ENCODE measurements at places on chromosomes 16 and 17.

GRCh38 chr17:80830020-80830780 lies 161.4 kb upstream of the CHMP6 start:
- H3K27ac ChIP-seq = no peak overlapping the region
- no peak for DNase-seq
- no peaks in the 10 kb centered on the region for H3K27me3 ChIP-seq
- no peaks in the 10 kb centered on the region for H3K36me3 ChIP-seq
- peaks cover 23% of the 10 kb centered on the region for H3K4me1 ChIP-seq
- H3K4me3 ChIP-seq = no peak overlapping the region

DNA sequence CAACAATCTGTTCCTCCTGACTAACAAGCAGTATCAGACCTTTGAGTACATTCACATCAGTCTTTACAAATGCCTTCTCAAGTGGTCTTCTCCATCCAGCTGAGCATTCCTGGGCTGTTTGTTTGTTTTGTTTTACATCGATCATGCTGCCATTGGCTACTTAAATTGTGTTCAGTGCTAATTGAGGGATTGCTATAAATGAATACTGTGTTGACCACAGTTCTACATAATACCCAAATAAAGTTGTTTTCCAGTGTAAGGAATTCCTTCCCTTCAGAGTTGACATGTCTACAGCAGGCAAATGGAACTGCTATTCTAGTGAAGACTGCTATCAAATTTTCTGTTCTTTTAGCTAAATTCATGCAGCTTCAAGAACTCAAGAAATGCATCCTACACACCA lies 3.2 kb downstream of the CDH8 start:
- DNase-seq = no peak
- no peak overlapping the region for H3K27ac ChIP-seq
- H3K27me3 ChIP-seq = no peaks in the 10 kb centered on the region
- H3K4me1 ChIP-seq = no peaks in the 10 kb centered on the region

DNA sequence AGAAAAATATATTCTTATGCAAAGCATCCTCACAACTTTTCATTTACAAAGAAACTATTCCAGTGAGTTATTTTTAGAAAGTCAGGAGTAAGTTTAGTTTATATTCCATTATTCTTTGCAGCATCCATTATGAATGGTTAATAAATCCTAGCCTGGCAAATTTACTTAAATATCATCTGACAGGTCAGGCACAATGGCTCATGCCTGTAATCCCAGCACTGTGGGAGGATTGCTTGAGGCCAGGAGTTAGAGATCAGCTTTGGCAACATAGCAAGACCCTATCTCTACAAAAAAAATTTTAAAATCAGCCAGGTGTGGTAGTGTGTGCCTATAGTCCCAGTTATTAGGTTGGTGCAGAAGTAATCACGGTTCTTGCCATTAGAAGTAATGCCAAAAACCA lies 12.9 kb downstream of the ESRP2 start:
- H3K27me3 ChIP-seq = no peaks in the 10 kb centered on the region
- no peak for DNase-seq
- H3K4me3 ChIP-seq = no peak overlapping the region
- H3K36me3 ChIP-seq = no peaks in the 10 kb centered on the region

DNA sequence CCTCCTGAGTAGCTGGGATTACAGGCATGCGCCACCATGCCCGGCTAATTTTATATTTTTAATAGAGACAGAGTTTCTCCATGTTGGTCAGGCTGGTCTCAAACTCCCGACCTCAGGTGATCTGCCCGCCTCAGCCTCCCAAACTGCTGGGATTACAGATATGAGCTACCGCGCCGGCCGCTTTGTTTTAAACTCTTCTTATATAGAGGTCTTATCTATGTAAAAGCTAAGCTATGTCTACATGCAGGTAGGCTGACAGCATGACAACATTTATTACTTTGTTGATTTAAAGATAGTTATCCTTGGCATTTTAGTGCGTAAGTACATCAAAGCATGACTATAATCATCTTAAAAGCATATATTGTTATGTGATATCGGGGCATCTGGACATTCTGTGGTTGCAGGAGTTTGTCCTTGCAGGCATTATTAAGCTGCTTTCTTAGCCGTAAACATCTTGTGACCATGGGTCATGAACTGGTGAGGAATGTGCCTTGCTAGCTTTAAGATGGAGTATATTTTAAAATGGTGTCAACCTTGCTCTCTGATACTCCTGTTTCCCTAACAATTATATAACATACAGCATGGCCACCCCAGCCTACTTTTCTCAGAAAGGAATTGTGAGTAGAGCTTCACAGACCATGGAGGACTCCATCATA lies 45.8 kb upstream of the TAOK1 start:
- no peaks in the 10 kb centered on the region for H3K36me3 ChIP-seq
- peaks cover 3% of the 10 kb centered on the region for H3K4me1 ChIP-seq
- no peak overlapping the region for H3K27ac ChIP-seq
- DNase-seq = no peak
- peaks cover 5% of the 10 kb centered on the region for H3K27me3 ChIP-seq

GRCh38 chr17:81402530-81402941 lies 7.3 kb downstream of the BAHCC1 start:
- peak overlapping the region; percentile 16 for H3K4me3 ChIP-seq
- no peaks in the 10 kb centered on the region for H3K36me3 ChIP-seq
- peak overlapping the region; percentile 100 for H3K27ac ChIP-seq

GRCh38 chr17:44578947-44579346 lies 21.7 kb downstream of the FZD2 start:
- no peak for DNase-seq
- H3K27me3 ChIP-seq = no peaks in the 10 kb centered on the region
- H3K4me1 ChIP-seq = peaks cover 8% of the 10 kb centered on the region
- H3K27ac ChIP-seq = no peak overlapping the region
- no peaks in the 10 kb centered on the region for H3K36me3 ChIP-seq

- H3K27me3 ChIP-seq = no peaks in the 10 kb centered on the region
- H3K4me1 ChIP-seq = peaks cover 16% of the 10 kb centered on the region
- no peak overlapping the region for H3K4me3 ChIP-seq
- H3K36me3 ChIP-seq = no peaks in the 10 kb centered on the region
- H3K27ac ChIP-seq = no peak overlapping the region
Observed at GRCh38 chr17:27376637-27377547, 79.4 kb upstream of the KSR1 start.

DNA sequence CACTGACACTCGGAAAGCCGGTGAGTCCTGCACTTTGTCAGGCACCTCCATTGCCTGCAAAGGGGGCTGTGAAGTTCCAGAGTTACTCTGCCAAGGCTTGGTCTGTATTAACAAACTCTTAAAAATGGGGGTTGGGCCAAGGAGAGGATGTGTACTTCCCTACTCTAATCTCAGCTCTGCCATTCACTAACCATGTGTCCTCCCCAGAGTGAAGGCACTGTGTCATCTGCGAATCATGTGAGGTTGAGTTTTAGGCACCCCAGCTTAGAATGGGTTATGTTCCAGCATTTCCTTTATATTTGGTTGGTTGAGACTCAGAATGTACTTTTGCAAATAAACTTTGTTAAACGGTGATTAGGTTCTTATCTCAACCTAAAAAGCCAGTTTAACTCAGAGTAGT lies 24.9 kb downstream of the ERCC4 start:
- no peaks in the 10 kb centered on the region for H3K36me3 ChIP-seq
- H3K4me1 ChIP-seq = no peaks in the 10 kb centered on the region
- DNase-seq = no peak

DNA sequence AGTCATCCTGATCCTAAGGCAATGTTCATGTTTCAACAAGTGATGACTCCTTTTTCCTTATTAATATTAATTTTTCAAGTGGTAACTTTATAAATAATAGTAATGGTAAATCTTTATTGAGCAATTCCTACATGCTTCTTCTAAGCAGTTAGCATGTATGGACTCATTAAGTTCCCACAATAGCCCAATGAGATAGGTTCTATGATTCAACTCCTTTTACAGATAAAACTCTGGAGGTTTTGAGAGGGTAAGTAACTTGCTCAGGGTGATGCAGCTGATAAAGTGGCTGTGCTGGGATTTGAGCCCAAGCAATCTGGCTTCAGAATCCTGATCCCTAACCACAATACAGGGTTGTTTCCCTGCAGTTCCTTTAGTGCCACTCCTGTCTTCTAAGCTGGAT lies 25.3 kb downstream of the SLC47A1 start:
- DNase-seq = no peak
- no peak overlapping the region for H3K27ac ChIP-seq
- H3K36me3 ChIP-seq = no peaks in the 10 kb centered on the region

GRCh38 chr17:75557852-75558665 lies 29.5 kb upstream of the MYO15B start:
- H3K4me1 ChIP-seq = peaks cover 72% of the 10 kb centered on the region
- no peaks in the 10 kb centered on the region for H3K27me3 ChIP-seq
- H3K36me3 ChIP-seq = no peaks in the 10 kb centered on the region
- H3K4me3 ChIP-seq = no peak overlapping the region
- DNase-seq = no peak

GRCh38 chr16:2990891-2991290 lies 10.6 kb upstream of the PKMYT1 start:
- no peak overlapping the region for H3K4me3 ChIP-seq
- H3K36me3 ChIP-seq = no peaks in the 10 kb centered on the region
- no peak overlapping the region for H3K27ac ChIP-seq

DNA sequence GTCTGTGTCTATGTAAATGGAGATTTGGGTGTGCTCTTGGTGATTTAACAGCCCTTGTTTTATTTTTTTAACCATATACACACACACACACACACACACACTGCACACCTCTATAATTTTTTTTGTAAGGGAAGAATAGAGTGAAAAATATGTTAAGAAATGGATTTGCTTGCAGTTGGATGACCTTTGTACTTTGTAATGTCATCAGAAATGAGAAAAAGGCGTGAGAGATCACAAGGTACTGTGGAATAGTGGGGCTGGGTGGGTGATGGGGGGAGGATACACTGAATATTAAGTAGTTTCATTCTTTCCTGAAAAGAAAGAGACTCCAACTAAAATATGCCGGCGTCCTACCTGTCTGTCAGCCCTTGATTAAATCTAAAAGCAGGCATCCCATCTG lies 38.7 kb downstream of the SALL1 start:
- H3K4me3 ChIP-seq = no peak overlapping the region
- H3K36me3 ChIP-seq = no peaks in the 10 kb centered on the region
- no peaks in the 10 kb centered on the region for H3K4me1 ChIP-seq
- H3K27me3 ChIP-seq = no peaks in the 10 kb centered on the region

DNA sequence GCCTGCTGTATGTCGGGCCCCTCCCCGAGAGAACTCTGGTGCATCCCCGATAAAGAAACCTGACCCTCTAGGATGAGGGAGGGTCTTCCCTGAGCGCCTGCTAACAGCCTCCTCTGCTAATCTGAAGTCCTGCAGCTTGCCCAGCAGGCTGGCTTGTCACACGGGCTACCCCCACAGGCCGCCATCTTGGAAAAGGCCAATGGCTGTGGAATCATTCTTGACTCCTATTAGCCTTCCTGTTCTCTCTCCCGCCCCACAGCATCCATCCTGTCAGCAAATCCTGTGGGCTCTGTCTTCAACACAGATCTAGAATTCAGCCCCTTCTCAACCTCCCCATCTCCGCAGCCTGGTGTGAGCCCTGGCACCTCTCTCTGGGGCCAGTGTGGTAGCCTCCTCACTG lies 12.0 kb downstream of the IL4R start:
- H3K27ac ChIP-seq = no peak overlapping the region
- 0 out of 2 replicates have a peak, but pooled peaks cover 3% of the 10 kb centered on the region for H3K4me1 ChIP-seq
- no peaks in the 10 kb centered on the region for H3K27me3 ChIP-seq

- no peak for DNase-seq
- H3K27me3 ChIP-seq = no peaks in the 10 kb centered on the region
Observed at GRCh38 chr16:31698901-31699300, 171.2 kb downstream of the AHSP start.

DNA sequence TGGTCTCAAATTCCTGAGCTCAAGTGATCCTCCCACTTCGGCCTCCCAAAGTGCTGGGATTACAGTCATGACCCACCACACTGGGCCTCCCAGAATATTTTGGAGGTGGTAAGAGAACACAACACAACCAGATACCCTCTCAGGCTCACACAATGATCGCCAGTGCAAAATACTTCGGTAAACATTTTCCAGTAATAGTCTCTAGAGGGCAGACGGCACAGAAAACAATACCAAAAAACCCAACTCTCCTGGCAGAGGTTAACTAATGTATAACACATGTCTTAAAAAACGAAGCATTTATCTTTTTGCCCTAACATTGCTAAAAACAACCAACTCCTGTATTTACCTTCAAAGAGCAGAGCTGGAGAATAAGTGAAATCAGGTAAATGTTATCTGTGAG lies 10.5 kb downstream of the NUFIP2 start:
- H3K36me3 ChIP-seq = peaks cover 55% of the 10 kb centered on the region
- H3K4me1 ChIP-seq = peaks cover 16% of the 10 kb centered on the region
- H3K4me3 ChIP-seq = no peak overlapping the region
- no peak for DNase-seq

DNA sequence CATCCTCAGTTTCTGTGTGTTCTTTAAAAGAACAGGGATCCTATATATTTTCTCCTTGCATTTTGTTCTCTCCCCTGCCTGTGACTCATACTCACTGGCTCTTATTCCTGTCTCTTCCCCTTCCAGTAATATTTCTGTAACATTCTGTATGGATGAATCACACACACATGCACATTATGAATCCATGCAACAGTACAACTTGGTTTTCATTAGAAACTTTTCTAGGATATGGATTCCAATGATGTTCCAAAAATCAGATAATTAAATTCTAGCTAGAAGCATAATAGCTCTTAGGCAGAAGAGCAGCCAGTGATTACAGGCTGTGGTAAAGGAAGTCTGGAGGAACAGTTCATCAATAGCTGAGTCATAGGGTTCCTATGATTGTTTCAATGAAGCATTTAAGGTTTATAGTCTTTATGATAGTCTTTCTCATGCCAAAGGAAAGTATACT lies 119.6 kb upstream of the PMFBP1 start:
- H3K4me3 ChIP-seq = no peak overlapping the region
- DNase-seq = peak; percentile 27
- no peak overlapping the region for H3K27ac ChIP-seq
- H3K27me3 ChIP-seq = no peaks in the 10 kb centered on the region

DNA sequence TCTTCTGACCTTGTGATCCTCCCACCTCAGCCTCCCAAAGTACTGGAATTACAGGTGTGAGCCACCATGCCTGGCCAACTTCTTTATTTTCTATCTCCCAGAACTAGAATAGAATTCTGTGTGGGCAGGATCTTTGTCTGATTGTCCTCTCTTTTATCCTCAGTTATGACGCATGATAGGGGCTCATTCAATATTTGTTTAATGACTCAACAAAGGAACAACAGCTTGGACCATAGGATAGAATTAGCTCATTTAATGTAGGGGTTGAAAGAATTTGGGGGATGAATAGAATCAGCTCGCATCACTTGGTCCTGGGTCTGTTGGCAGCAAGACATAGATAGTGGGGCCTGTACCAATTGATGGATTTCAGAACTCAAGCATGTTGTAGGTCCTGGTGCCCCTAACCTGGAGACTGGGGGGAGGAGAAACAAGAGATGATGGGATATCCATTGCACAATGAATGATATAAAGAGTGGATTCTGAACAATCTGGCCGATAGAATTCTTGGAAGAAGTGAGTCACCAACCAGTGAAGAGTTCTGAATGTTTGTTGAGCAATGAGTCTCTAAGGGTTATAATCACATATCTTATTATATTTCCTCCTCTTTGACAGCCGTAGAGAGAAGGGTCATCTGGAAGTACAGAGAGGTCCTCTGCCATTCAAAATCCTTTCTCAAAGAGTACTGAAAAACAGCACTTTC lies 250.2 kb downstream of the HS3ST4 start:
- no peak overlapping the region for H3K27ac ChIP-seq

- no peak overlapping the region for H3K27ac ChIP-seq
- DNase-seq = no peak
- H3K36me3 ChIP-seq = no peaks in the 10 kb centered on the region
- H3K4me1 ChIP-seq = no peaks in the 10 kb centered on the region
- no peaks in the 10 kb centered on the region for H3K27me3 ChIP-seq
Observed at GRCh38 chr16:51569203-51569931, 418.3 kb upstream of the SALL1 start.
